ENCODE measurements at places on chromosomes 3 and 15.

- no peak for DNase-seq
Observed at GRCh38 chr15:87633525-87633924, 623.0 kb downstream of the NTRK3 start.

DNA sequence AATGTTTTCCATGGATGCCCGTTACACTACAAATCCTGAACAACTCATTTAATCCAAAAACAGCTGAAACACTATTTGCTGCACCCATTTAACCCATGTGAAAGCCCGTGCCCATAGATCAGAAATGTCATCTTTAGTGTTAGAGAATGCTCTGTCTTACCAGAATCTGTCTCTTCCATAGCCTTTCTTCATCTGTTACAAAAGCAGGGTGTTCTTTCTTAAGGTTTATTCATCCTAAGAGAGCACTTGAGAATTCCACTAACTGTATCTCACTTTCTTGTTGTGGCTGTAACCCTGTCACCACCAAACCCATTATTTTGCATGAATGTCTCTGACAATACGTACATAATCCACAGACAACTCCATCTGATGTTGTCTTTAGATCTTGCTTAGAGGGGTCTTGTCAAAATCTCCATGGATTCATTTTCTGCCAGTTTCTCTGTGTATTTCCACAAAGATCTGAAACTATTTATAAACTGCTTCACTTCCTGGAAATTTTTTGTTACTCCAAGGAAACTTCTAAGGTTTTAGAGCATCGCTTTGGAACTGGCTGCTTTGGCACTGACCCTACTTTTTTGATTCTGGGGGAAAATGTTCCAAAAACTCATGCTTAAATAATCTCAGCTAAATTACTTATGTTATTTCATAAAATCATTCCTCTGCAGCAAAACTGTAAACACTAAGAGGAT is 167.8 kb upstream of the CCDC54 start:
- DNase-seq: no peak

DNA sequence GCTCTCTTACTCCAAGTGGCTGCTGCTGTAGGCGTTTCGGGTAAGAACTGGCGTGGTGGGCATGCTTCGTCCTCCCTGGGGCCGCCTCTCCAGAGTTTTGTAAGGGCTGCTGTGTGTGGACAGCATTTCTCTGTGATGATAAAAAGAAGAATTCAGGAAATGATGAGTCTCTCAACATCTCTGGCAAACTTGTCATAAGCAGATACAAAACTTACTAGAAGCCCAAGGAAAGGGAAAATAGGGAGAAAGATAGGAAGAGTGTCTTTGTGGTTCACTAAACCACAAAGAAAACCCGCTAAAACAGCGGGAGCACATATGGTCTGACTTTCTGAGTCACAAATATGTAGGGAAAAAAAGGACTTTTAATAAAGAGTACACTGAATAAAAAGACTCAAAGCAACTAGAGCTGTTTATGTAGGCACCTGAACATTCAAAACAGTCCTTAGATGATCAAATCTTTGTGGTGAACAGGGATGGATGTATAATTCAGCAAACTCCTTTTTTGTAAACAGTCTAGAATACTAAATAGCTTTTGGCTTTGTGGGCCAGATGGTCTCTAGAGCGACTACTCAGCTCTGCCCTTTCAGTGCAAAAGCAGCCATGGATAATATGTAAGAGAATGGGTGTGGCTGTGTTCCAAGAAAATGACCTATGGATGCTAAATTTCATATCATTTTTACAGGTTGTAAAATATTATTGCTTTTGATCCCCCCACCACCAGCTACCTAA is 60.4 kb upstream of the LMOD3 start:
- no peak for DNase-seq

DNA sequence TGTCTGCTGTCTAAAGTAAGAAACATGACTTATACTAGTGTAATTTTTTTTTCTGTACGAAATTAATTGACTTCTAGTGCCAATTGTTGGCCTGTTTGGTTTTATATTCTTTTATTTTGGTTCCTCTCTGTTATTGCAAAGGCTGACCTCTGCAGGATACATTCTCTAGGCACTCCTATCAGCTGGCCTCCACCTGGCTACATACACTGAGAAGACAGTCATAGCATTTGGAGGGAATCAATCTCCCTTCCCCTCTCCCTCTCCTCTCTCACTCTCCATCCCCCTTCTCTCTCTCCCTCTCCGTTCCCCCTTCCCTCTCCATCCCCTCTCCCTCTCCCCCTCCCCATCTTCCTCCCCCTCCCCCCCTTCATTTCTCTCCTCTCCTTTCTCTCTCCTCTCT is 116.7 kb downstream of the MCTP2 start:
- DNase-seq: no peak

DNA sequence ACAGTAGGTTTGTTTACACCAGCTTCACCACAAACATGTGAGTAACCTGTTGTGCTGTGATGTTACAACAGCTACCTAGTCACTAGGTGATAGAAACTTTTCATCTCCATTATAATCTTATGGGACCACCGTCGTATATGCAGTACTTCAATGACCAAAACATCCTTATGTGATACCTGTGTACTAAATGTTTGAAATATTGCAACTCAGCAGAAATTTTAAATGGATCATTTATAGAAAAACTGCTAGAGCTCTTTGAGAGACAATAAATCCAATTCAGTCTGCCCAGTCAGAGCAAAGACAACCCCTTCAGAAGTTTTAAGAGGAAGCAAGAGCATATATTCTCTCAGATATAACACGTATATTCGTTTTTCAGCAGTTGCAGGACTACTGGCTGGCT is 73.4 kb downstream of the THBS1 start:
- DNase-seq: no peak

Data from WTC11 (cell line).